HT1080 (cell line): ENCODE measurements at places on chromosomes 3 and 15. TPM values are rescaled to one million over a fixed set of nuclear protein-coding genes. Genes with fewer than 3 reads are reported as not detected.

BCL2A1 gene
- 6.7 and 7.9 TPM in 2 replicates for total RNA-seq

SCAANT1 gene
- not detected in 2 replicates for total RNA-seq

RTP1 gene
- not detected in 2 replicates for total RNA-seq

GRCh38 chr15:45785897-45786296 is 151.1 kb downstream of the SQOR start:
- no peak for DNase-seq

GRCh38 chr3:35522450-35522849 is 116.9 kb upstream of the ARPP21 start:
- DNase-seq = no peak

DNA sequence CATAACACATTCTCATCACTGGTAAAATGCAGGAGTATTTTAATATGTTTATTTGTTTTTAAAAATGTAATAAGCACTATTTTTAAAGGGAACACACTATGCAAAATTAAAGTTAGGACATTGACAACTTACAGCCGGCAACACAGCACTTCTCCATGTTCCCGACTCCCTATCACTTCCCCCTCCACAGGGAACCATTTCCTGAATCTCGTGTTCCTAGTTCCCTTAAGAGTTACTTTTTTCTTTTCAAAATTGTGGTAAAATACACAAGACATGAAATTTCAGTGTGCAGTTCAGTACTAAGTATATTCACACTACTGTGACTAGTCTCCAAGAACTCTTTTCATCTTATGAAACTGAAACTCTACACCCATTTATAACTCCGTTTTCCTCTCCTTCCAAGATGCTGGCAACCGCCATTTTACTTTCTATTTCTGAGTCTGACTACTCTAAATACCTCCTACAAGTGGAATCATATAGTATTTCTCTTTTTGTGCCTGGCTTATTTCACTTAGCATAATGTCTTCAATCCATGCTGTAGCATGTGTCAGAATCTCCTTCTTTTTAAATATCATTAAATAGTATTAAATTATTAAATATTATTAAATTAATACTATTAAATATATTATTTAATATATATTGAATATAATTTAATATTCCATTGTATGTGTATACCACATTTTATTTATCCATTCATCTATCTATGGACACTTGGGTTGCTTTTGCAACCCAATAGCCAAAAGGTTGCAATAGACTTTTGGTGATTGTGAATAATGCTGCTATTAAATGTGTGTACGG is 25.9 kb upstream of the UBE2Q2 start:
- no peak for DNase-seq

DNA sequence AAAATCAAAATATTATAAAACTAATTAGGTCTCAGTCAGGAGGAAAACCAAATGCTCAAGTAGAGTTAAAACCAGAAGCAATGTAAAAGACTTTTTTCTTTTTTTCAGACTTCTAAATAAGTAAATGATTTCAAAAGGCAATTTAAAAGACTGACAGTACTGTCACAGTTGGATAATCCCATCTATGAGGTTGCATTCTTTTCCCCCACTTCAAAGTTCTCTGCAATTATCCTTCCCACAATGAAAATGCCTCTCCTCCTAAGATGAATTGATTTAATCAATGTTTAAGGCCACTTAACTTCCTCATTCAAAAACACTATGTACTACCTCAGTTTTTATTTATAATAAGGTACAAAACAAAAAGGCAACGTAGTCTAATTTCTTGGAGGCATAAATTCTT is 8.1 kb downstream of the MRPL3 start:
- no peak for DNase-seq

- DNase-seq = no peak
Measured at GRCh38 chr3:127680798-127681221, 8.1 kb downstream of the ABTB1 start.
